ENCODE measurements at places on chromosomes 2 and 18. TPM values are rescaled to one million over a fixed set of nuclear protein-coding genes. Genes with fewer than 3 reads are reported as not detected.

- DNase-seq = no peak
- no peak overlapping the region for H3K27ac ChIP-seq
- no peak overlapping the region for H3K4me3 ChIP-seq
These were observed 379.0 kb downstream of the IRS1 start for GRCh38 chr2:226420646-226421045.

GRCh38 chr2:96874198-96874831, 4.4 kb upstream of the SEMA4C start:
- H3K36me3 ChIP-seq = no peaks in the 10 kb centered on the region
- peaks cover 7% of the 10 kb centered on the region for H3K27me3 ChIP-seq
- peak; percentile 26 for DNase-seq
- H3K27ac ChIP-seq = peak overlapping the region; percentile 80
- peaks cover 42% of the 10 kb centered on the region for H3K4me1 ChIP-seq

GRCh38 chr2:47535073-47535472, 132.1 kb downstream of the MSH2 start:
- no peak overlapping the region for H3K27ac ChIP-seq
- DNase-seq = no peak
- no peaks in the 10 kb centered on the region for H3K4me1 ChIP-seq
- H3K27me3 ChIP-seq = no peaks in the 10 kb centered on the region
- no peaks in the 10 kb centered on the region for H3K36me3 ChIP-seq

DNA sequence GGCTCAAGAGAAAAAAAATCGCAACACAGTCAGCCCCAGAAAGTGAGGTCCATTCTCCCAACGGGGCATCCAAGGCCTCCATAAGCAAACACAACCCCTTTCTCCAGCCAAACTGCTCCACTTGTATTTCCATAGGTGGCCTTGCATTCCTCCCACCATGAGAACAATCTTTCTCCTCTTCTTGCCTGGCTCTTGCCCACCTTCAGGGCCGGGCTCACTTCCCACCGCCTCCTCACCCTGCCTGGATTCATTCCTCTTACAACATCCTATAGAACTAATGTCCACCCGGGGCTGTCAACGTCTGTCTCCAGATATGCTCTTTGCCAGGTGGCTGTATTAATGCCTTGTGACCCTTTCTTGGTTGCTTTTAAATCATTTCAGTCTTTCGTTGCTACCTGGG, 124.5 kb downstream of the SMAD7 start:
- H3K4me1 ChIP-seq = peaks cover 14% of the 10 kb centered on the region
- H3K27ac ChIP-seq = no peak overlapping the region
- DNase-seq = no peak
- no peak overlapping the region for H3K4me3 ChIP-seq
- no peaks in the 10 kb centered on the region for H3K27me3 ChIP-seq

Gene NDUFB3
- total RNA-seq = 52.9 TPM
